ENCODE measurements at places on chromosomes 1 and 21. TPM values are rescaled to one million over a fixed set of nuclear protein-coding genes. Genes with fewer than 3 reads are reported as not detected.

The SYPL2 gene
- total RNA-seq, result not detected

The ERICH3 gene
- 0.14 TPM for total RNA-seq

The PFKL gene
- 65.8 TPM for total RNA-seq

- no peak for DNase-seq
These were observed 2.5 kb upstream of the MX2 start for GRCh38 chr21:41359286-41359685.

GRCh38 chr1:187537936-187538335 lies 709.2 kb downstream of the PLA2G4A start:
- no peak for DNase-seq

GRCh38 chr1:39105061-39105840 lies 79.1 kb downstream of the NDUFS5 start:
- no peak for DNase-seq

DNA sequence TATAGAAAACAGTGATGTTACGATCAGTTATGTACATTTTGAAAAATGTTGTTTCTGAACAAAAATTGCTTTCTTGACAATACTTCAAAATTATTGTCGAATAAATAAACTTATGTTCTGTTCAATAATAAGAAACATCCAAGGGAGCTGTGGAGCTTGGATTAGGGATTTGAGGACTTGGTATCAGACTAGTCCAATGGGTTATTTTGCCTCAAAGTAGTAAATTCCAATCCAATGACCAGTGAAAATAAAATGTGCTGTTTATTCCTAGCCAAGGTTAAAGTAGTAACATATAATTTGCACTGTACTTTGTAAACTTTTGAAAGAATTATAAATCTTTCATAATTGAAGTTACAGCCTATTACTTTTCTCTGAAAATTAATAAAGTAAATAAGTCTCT lies 79.1 kb upstream of the IVNS1ABP start:
- DNase-seq, result no peak

- no peak for DNase-seq
These were observed 936 bp downstream of the ZFP69B start for GRCh38 chr1:40451238-40451585.

- DNase-seq, result no peak
These were observed 87.3 kb downstream of the KCNJ6 start for GRCh38 chr21:37828991-37829390.

DNA sequence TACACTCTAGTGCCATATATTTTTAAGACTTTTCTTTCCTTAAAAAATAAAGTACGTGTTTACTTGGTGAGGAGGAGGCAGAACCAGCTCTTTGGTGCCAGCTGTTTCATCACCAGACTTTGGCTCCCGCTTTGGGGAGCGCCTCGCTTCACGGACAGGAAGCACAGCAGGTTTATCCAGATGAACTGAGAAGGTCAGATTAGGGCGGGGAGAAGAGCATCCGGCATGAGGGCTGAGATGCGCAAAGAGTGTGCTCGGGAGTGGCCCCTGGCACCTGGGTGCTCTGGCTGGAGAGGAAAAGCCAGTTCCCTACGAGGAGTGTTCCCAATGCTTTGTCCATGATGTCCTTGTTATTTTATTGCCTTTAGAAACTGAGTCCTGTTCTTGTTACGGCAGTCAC lies 25.2 kb downstream of the PSEN2 start:
- DNase-seq, result no peak

DNA sequence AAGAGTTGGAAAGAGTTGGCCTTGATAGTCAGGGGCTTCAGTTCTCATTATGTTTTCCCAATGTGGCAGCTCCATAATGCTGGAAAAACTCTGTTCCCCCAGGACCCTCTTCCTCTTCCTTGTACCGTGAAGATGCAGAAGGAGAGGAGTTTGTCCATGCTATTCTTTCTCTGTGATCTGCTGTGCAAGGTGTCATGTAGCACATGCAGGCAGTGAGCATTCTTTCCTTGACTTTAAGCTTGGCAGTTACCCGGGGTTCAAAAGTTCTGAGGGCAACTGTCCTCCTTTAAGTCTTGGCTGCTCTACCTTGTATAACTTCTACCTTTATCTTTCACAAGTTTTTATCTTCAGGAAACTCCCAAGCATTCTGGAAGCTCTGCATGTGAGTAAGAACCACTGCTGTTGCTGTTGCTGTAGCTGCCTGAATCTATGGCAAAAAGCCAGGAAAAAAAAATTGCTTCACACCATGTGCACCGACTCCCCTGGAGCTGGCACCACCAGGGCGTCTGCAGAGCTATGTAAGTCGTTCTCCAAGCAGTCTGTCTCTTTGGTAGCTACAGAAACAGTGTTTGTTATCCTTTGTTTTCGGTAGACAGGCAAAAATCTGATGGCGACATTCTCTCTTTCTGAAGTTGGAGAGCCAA lies 42.7 kb upstream of the SLC16A1 start:
- peak; percentile 72 for DNase-seq

DNA sequence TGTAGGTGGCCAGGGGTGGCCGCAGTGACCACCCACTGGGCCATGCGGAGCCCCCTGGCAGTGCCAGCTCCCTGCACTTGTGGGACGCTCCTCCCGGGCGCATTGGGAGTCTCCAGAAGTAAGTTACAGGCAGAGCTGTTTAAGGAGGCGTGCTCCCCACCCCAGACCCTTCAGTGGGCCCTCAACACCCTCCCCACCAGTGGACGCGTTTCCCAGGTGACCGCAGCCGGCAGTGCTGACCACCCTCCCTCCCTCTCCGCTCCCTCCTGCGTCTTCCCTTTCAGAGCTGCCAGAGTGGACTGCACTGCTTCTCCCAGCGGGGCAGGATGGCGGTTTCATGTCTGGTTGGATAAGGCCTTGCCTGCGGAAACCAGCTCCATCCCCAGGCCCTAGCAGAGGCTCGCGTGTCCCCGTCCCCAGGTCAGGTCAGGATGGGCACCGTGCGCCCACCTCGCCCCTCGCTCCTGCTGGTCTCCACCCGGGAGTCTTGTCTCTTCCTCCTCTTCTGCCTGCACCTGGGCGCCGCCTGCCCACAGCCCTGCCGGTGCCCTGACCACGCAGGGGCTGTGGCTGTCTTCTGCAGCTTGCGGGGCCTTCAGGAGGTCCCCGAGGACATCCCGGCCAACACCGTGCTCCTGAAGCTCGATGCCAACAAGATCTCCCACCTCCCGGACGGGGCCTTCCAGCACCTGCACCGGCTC lies 1.1 kb downstream of the LRRC3 start:
- no peak for DNase-seq

GRCh38 chr1:70518106-70518505 lies 107.0 kb downstream of the CTH start:
- DNase-seq, result no peak

DNA sequence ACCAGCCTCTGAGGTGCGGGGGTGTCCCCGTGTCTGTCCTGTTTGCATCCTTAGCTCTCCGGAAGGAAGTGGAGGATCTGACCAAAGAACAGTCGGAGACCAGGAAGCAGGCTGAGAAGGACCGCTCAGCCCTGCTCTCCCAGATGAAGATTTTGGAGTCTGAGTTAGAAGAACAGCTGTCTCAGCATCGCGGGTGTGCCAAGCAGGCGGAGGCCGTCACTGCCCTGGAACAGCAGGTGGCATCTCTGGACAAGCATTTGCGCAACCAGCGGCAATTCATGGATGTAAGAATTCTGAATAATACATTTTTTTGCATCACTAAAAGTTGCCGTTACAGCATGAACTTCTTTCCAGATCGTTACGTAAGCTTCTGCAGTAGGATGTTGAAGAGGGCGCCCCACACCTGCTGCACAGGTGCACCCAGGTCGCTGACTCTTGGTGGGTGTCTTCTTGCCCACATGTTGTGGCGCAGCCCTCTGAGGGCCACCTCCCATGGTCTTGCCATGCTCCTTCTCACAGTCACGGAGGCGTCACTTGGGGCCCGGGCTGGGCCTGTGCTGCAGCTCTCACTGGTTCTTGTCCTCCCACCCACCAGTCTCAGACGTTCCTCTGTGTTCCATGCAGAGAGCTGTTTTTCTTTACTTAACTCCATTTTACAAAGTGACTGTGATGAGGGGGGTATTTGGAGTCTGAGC lies 61.3 kb upstream of the DIP2A start:
- no peak for DNase-seq

GRCh38 chr1:177346790-177347359 lies 176.1 kb downstream of the BRINP2 start:
- no peak for DNase-seq

All from epithelial cell of proximal tubule (primary cell).